ENCODE measurements at places on chromosomes 12 and 14.

- peaks cover 39% of the 10 kb centered on the region for H3K4me1 ChIP-seq
- H3K27ac ChIP-seq, result no peak overlapping the region
- H3K4me3 ChIP-seq, result no peak overlapping the region
- no peak for DNase-seq
- H3K27me3 ChIP-seq, result no peaks in the 10 kb centered on the region
These were observed 611 bp downstream of the SARNP start for GRCh38 chr12:55816881-55817344.

DNA sequence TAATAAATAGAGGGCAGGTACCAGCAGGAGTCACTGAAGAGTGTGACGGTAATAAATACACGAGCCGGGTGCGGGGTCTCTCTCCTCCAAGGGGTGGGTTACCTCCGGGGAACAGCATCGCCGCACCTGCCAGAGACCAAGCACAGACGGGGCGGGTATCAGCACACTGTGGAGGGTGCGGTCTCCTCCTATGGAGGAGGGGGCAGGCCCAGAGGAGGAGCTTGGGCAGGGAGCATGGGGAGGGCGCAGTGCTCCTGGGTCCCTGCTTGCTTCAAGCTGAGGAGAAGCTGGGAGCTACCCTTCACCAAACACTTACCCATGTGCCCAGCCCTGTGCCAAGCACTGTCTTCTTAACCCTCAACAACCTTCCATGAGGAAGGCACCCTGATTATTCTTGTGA is 12.8 kb downstream of the PGF start:
- no peaks in the 10 kb centered on the region for H3K27me3 ChIP-seq
- peak overlapping the region; percentile 65 for H3K4me3 ChIP-seq
- H3K4me1 ChIP-seq, result peaks cover 59% of the 10 kb centered on the region
- peak overlapping the region; percentile 89 for H3K27ac ChIP-seq

- no peaks in the 10 kb centered on the region for H3K4me1 ChIP-seq
- no peak for DNase-seq
- H3K27ac ChIP-seq, result no peak overlapping the region
- H3K36me3 ChIP-seq, result no peaks in the 10 kb centered on the region
These were observed 28.3 kb downstream of the NTN4 start for GRCh38 chr12:95762123-95762785.

- DNase-seq, result no peak
- H3K4me1 ChIP-seq, result peaks cover 6% of the 10 kb centered on the region
- H3K27me3 ChIP-seq, result peaks cover 16% of the 10 kb centered on the region
- H3K27ac ChIP-seq, result no peak overlapping the region
- no peaks in the 10 kb centered on the region for H3K36me3 ChIP-seq
- no peak overlapping the region for H3K4me3 ChIP-seq
These were observed 474.9 kb downstream of the ATP23 start for GRCh38 chr12:58416236-58416635.

DNA sequence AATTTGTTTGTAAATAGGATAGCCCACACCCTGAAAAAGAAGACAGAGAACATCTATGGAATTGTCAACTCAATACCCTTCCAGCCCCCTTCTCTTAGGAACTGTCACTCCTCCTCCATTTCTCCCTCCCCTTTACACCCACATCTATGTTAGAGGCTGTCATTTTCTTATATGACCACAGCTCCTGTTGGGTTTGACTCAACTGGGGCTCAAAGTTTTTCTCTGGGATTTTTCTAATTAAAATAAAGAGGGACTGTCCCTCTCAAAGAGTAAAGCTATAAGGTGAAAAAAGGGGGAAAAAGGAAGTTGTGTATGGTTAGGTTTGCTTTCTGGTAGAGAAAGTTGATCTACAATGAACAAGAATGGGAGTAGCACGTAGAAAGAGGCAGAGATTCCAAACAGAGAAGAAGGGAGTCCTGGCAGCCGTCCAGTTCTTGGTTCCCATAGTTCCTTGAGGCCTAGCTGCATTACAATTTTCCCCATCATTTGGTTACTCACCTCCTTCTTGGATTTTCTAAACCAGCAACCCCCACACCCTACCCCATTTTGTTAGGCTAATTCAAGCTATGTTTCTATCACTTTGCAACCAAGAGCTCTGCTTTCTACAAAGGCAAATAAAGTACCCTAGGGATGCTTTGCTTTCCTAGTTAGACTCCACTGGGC is 44.3 kb upstream of the STK38L start:
- H3K27ac ChIP-seq, result peak overlapping the region; percentile 13
- DNase-seq, result no peak
- H3K4me1 ChIP-seq, result peaks cover 20% of the 10 kb centered on the region
- H3K36me3 ChIP-seq, result peaks cover 1% of the 10 kb centered on the region
- no peaks in the 10 kb centered on the region for H3K27me3 ChIP-seq

GRCh38 chr12:76109879-76110278 is 25.4 kb upstream of the NAP1L1 start:
- no peak overlapping the region for H3K4me3 ChIP-seq
- H3K4me1 ChIP-seq, result no peaks in the 10 kb centered on the region
- DNase-seq, result no peak
- H3K27ac ChIP-seq, result no peak overlapping the region
- H3K27me3 ChIP-seq, result peaks cover 1% of the 10 kb centered on the region
- no peaks in the 10 kb centered on the region for H3K36me3 ChIP-seq

- no peaks in the 10 kb centered on the region for H3K36me3 ChIP-seq
- H3K27me3 ChIP-seq, result no peaks in the 10 kb centered on the region
- H3K4me3 ChIP-seq, result no peak overlapping the region
- H3K4me1 ChIP-seq, result no peaks in the 10 kb centered on the region
- no peak for DNase-seq
These were observed 1165.1 kb upstream of the USP15 start for GRCh38 chr12:61095111-61095510.

- no peaks in the 10 kb centered on the region for H3K27me3 ChIP-seq
- no peak overlapping the region for H3K4me3 ChIP-seq
- no peak for DNase-seq
These were observed 35.0 kb downstream of the TDP1 start for GRCh38 chr14:89990623-89991275.

DNA sequence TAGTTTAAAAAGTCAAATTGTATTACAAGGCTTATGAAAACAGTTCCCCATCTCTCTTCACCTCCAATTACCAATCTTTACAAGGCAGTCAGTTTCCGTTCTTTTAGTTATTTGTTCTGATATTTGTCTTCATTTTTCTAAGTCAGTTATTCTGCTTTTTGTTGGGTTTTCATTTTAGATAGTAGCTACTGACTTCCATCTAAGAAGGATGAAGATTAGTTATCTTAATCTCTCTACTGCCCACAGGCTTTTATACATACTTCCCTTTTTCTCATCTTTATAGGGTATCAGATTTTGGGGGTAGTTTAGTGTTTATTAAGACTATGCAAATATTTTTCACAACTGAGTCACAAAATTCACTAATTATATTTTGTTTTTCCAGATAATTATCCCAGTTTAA is 38.4 kb downstream of the FRS2 start:
- no peaks in the 10 kb centered on the region for H3K27me3 ChIP-seq
- H3K4me3 ChIP-seq, result no peak overlapping the region
- H3K27ac ChIP-seq, result no peak overlapping the region
- peaks cover 21% of the 10 kb centered on the region for H3K4me1 ChIP-seq
- no peaks in the 10 kb centered on the region for H3K36me3 ChIP-seq
